Spinal cord (tissue), 10 donors: ENCODE measurements at places on chromosomes 3 and 15. TPM values are rescaled to one million over a fixed set of nuclear protein-coding genes. Genes with fewer than 3 reads are reported as not detected.

Gene TFG
- 91.4 TPM for total RNA-seq

DNA sequence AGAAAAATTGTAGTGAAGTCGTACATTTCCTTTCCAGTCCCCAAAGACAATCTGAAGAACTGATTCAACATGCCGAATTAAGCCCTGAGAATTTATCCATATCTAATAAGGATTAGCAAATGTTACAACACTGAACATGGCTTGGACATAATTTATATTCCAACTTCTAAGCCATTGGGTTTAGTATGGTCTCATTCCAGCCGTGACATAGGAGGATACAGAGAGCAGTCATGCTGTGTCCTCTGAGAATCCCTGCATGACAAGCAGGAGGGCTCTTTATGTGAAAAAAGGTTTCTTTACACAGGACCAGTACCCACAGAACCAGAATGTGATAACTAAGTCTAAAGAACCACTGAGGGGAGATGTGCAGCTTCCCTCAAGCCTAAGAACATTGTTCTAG lies 231.9 kb upstream of the WNT5A start:
- DNase-seq = no peak

- DNase-seq = no peak
Measured at GRCh38 chr15:87263296-87263695, 993.2 kb downstream of the NTRK3 start.

- no peak for DNase-seq
Measured at GRCh38 chr15:56963126-56963525, 44.7 kb downstream of the TCF12 start.

Gene RLBP1
- 3.6 TPM for total RNA-seq
